Stimulated activated CD8-positive, alpha-beta memory T cell treated with anti-CD3 and anti-CD28 coated beads, Interleukin-4, amount 100 ng/mL, for 48 hours (primary cell): ENCODE measurements at places on chromosomes 1 and 21.

GRCh38 chr1:215842905-215843304 lies 275.8 kb downstream of the KCTD3 start:
- DNase-seq, result no peak

DNA sequence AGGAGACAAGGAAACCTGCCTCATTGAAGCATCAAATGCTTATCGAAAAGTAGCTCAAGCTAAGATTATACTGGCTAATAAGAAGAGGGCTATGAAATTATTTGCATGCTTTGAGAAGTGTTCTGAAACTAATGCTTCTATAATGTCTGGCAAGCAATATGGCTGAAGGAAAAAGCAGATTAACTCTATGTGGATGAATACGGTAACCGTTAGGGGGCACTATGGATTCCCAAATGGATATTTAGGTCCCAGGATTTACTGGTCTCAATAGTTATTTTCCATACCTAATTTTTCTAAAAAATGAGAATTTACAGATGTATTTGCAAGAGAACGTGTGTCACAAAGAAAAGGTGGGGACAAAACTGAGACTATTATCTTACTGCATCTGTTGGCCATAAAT lies 34.6 kb upstream of the RRP15 start:
- DNase-seq, result no peak

- no peak for DNase-seq
These were observed 298.3 kb downstream of the GPATCH2 start for GRCh38 chr1:217332431-217333065.

GRCh38 chr1:39301606-39302005 lies 97.1 kb downstream of the MACF1 start:
- DNase-seq, result no peak
